WTC11 (cell line): ENCODE measurements at places on chromosomes 2 and 18. TPM values are rescaled to one million over a fixed set of nuclear protein-coding genes. Genes with fewer than 3 reads are reported as not detected.

DNA sequence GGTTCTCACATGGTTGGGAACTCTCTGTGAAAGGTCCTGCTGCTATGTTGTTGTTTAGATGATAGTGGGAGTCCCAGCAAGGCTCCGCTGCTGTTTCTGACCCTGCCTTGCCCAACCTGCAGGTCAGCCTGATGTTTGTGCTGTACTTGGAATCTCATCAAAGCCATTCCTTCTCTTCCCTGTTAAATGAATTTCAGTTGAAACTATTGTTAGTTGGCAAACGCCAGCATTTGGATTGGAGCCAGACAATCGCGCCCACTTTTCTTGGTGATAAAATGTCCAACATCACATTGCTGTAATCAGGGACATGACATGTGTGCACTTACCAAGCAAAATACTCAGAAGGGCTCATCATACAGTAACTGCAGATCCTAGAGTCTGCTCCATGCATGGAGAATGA is 12.8 kb upstream of the TWSG1 start:
- DNase-seq: no peak

Gene COL4A4
- total RNA-seq: 1.9 to 3.1 TPM (median 1.9 TPM) in 3 replicates

Gene MAL
- total RNA-seq: 0.22 to 0.39 TPM in 2 of 3 replicates, not detected in the other

Gene CD207
- not detected in 3 replicates for total RNA-seq

DNA sequence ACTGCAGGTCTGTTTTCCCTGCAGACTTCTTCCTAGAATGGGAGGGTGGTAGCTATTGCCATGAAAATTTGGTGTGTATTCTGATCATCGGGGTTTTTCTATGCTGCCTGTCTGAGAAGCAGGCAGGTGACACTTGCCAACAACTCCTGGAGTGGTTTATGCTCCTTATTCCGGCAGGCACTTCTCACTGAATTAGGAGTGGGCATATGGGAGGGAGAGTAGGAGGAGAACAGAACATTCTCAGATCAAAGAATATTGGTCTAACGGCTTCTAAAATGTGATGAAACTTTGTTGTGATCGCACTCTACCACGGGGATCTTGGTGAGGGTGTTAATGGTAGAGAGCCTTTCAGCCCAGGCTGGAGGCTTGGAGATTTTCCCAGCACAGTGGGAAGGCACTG is 480.8 kb downstream of the PLCL1 start:
- no peak for DNase-seq
